Endothelial cell of umbilical vein (primary cell): ENCODE measurements at places on chromosomes 5 and 9. TPM values are rescaled to one million over a fixed set of nuclear protein-coding genes. Genes with fewer than 3 reads are reported as not detected.

The DNM1 gene
- 2.9 and 7.9 TPM in 2 replicates for total RNA-seq

The ADAMTS13 gene
- total RNA-seq, result 1.4 and 2.5 TPM in 2 replicates

DNA sequence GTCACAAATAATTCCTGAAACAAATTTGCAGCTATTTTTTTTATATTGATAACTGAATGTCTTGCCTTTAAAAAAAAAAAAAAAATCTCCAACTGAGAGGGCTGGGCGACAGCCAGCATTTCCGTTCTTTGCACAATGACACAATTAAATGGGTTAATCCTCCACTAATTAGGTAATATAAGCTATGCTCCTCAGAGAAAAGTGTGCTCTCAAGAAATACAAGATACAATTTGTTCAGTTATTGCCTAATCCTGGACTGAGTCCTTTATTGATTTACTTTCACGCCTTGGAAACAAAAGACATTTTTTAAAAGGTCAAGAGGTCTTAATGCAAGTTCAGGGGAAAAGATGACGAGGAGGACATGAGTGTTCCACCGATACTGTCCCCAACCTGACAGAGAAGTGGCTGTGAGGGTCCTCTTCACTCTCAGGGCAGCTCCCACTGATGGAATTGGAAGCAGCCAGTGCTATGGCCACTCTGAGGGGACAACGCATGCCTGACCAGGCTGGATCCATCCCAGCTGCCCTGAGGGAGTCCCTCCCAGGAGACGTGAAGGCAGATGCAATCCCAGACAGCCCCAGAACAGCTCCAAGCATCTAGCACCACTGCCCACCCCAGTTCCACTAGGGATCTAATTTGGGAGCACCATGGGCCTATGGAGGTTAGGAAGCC lies 220.7 kb downstream of the GNA14 start:
- no peak for DNase-seq
- no peak overlapping the region for H3K4me3 ChIP-seq
- no peaks in the 10 kb centered on the region for H3K27me3 ChIP-seq
- peaks cover 32% of the 10 kb centered on the region for H3K4me1 ChIP-seq
- H3K27ac ChIP-seq, result no peak overlapping the region

DNA sequence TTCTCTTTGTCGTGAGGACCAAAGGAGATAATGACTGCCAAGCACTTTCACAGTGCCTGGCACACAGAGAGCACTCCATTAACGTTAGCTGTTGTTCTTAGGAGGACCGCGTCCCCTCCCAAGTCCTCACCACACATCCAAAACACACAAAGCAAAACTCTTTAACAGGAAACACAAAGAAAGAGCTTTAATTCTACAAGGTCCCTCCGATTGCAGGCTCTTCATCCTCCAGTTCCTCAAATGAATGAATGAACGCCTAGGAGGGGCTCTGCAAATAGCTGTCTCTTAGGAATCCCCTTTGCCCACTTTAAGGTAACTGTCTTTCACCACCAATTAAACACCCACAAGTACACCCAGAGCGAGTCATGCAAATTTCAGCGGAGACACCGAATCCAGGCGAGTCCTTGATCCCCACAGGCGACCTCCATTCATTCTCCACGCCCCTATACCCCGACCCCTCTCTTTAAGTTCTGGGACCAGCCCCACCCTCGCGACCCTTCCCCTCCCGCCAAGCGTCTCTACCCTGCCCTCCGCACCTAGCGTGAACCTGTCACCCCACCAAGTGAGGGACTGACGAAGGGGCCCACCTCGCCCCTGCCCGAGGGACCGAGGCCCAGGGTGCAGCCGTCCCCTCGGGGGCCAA lies 644 bp downstream of the TSC1 start:
- peaks cover 8% of the 10 kb centered on the region for H3K4me1 ChIP-seq
- no peaks in the 10 kb centered on the region for H3K27me3 ChIP-seq
- H3K4me3 ChIP-seq, result peak overlapping the region; percentile 100
- peak; percentile 17 for DNase-seq
- peak overlapping the region; percentile 99 for H3K27ac ChIP-seq

- no peak overlapping the region for H3K27ac ChIP-seq
- H3K36me3 ChIP-seq, result no peaks in the 10 kb centered on the region
- no peaks in the 10 kb centered on the region for H3K4me1 ChIP-seq
- no peak for DNase-seq
Observed at GRCh38 chr5:38634568-38635369, 78.3 kb upstream of the LIFR start.

The ZBTB43 gene
- total RNA-seq, result 9.0 and 14.2 TPM in 2 replicates

The TMEM232 gene
- 0.37 and 0.38 TPM in 2 replicates for total RNA-seq

- no peaks in the 10 kb centered on the region for H3K36me3 ChIP-seq
- H3K4me1 ChIP-seq, result peaks cover 12% of the 10 kb centered on the region
- DNase-seq, result no peak
- no peak overlapping the region for H3K4me3 ChIP-seq
Observed at GRCh38 chr5:59130431-59130830, 547.6 kb downstream of the RAB3C start.
